ENCODE measurements at places on chromosomes 16 and 17. TPM values are rescaled to one million over a fixed set of nuclear protein-coding genes. Genes with fewer than 3 reads are reported as not detected.

EPX gene
- polyA plus RNA-seq: 0.90 TPM

DNA sequence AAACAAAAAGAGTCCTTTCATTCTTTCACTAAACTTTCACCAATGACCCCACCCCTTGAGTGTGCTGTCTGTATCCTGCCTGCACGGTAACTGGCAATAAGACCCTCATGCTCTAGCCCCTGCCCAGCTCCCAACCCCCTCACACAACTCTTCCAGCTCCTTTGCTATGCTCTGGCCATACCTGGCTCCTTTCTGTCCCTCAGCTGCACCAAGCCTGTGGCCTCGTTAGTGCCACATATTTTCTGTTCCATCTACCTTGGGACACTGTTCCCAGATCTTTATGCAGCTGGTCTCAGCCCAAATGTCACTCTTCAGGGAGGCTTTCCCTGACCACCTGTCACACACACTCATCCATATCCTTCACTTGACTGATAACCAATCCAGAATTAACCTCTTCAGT is 47.3 kb downstream of the C16orf82 start:
- DNase-seq: no peak

DNA sequence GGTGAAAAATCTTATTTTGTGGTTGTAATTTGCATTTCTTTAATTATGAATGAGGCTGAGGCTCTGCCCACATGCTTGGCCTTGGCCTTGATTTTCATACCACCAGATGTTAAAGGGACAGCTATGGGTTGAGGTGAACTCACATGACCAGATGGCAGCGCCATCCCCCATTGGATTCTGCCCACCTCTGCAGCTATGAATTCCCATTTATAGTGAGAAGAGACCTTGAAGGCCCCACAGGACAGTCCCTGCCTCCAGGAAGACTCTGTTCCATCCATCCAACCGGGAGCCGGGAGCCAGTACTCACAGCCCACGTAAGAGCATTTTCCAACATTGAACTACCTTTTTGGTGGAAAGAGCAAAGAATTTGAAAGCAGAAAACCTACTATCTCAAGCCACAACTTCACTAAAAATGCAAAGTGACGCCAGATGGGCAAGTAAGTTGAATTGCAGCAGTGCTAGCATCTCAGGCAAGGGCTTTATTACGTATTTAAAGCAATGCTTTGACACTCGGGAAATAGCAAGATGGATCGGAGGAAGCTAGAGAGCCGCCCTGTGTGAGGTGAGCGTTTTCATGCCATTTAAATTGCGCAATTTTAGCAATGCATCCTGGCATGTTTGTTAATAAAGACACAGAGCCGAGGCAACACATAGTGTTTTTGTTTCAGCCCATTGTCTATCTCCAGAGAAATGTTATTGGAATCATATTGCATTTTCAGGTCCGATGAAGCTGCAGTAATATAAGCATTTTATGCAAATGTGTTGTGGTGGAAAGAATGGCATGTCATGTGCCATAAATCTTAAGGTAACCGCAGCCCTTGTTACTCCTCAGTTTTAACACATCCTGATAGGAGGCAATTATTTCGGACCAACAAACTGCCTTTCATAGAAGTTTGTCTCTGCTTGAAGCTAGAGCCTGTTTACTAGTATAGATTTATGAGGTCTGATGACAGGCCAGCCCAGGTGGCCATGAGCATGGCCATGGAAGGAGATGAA is 273.4 kb upstream of the TNRC6C start:
- DNase-seq: no peak

GRCh38 chr16:84532291-84532724 is 27.8 kb upstream of the MEAK7 start:
- no peak for DNase-seq

GRCh38 chr16:57530522-57531252 is 5.7 kb downstream of the CCDC102A start:
- DNase-seq: no peak

- no peak for DNase-seq
Observed at GRCh38 chr17:78883089-78883532, 19.9 kb downstream of the CEP295NL start.

- no peak for DNase-seq
Observed at GRCh38 chr17:48137656-48138055, 30.1 kb downstream of the SNX11 start.

- peak; percentile 96 for DNase-seq
Observed at GRCh38 chr17:43024407-43025289, at the start of gene RND2. Gene RND2, plus strand, starts transcription at chr17:43025231. Its CDS starts 117 bp downstream, at chr17:43025348.

- DNase-seq: no peak
Observed at GRCh38 chr17:61323909-61324868, 75.5 kb upstream of the TBX2 start.

- DNase-seq: no peak
Observed at GRCh38 chr16:85571813-85572619, 41.1 kb upstream of the GSE1 start.

DNA sequence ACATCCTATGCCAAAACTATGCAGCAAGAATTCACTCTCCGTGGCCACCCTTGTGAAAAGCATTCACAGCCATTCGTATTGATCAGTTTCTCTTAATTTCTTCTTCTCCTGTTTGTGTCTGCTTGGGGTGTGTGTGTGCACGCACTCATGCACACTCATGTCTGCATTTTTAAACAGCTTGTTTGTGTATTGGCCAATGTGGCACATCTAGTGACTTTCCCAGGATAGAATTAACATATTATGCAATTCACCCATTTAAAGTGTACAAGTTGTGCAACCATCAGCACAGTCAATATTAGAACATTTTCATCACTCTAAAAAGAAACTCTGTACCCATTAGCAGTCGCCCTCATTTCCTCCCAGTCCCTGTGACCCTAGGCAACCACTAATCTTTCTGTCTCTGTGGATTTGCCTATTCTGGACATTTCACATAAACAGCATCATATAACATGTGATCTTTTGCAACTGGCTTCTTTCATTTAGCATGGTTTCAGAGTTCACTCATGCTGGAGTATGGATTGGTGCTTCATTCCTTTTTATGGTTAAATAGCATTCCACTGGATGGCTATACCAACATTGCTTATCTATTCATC is 20.1 kb downstream of the IRX3 start:
- DNase-seq: no peak

Measured in left kidney (tissue), 8 donors.